Transverse colon (tissue), 4 donors: ENCODE measurements at places on chromosomes 5 and 9. TPM values are rescaled to one million over a fixed set of nuclear protein-coding genes. Genes with fewer than 3 reads are reported as not detected.

DNA sequence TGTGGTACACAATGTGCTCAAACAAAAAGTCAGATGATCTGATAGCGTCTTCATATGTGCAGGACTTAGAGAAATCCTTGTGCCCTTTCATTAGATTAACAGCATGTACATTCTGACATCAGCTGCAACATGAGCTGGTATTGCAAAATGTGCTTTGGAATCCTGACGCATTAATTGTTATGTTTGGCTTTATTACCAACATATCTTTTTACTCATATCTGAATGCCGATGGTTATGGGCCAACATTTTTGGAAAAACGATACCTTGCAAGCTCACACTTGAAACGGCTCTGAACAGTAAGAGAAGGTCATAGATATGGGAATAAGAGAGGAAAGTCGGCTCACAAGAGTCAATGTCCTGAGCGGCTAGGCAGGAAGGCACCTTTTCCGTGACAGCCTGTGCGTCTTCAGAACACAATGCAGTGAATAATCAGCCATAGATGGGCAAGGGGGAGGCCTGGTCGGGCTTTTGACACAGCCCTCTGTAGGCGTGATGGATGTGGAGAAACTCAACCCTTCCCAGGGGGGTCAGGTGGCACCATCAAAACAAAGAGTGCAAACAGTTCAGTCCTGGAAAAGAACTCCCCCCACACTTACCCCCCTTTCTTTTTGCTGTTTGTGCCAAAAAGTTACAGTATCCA is 36.4 kb upstream of the GAS1 start:
- no peak overlapping the region for H3K4me3 ChIP-seq
- no peak for DNase-seq
- no peaks in the 10 kb centered on the region for H3K27me3 ChIP-seq
- H3K27ac ChIP-seq = no peak overlapping the region
- H3K36me3 ChIP-seq = no peaks in the 10 kb centered on the region
- no peaks in the 10 kb centered on the region for H3K4me1 ChIP-seq

The TMEM232 gene
- 13.1 TPM for total RNA-seq

The BICD2 gene
- total RNA-seq = 19.5 TPM

The DMGDH gene
- 2.7 TPM for total RNA-seq

The FOXD4L5 gene
- not detected for total RNA-seq

DNA sequence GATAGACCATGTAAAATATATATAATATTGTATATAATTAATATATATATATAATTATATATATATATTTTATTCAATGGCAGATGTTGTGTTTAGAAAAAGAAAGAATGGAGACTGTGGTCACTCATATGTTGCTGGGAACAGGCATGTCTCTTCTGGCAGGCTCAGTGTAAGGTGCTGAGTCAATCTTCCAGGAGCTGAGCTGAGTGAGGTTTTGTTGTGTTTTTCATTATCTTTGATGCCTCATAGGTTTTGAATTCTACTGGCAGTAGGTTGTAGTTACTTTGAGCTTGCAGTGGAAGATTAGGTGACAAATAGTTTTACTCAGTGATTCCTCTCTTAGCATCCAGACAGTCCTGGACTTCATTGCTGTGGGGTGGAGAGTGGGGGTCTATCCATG is 561.3 kb downstream of the IRX1 start:
- H3K27ac ChIP-seq = no peak overlapping the region
- no peak overlapping the region for H3K4me3 ChIP-seq
- H3K36me3 ChIP-seq = no peaks in the 10 kb centered on the region
- H3K27me3 ChIP-seq = no peaks in the 10 kb centered on the region
- H3K4me1 ChIP-seq = no peaks in the 10 kb centered on the region
- DNase-seq = no peak

- H3K4me3 ChIP-seq = no peak overlapping the region
- no peaks in the 10 kb centered on the region for H3K27me3 ChIP-seq
- H3K4me1 ChIP-seq = no peaks in the 10 kb centered on the region
Observed at GRCh38 chr9:71783120-71783523, 14.8 kb upstream of the CEMIP2 start.

DNA sequence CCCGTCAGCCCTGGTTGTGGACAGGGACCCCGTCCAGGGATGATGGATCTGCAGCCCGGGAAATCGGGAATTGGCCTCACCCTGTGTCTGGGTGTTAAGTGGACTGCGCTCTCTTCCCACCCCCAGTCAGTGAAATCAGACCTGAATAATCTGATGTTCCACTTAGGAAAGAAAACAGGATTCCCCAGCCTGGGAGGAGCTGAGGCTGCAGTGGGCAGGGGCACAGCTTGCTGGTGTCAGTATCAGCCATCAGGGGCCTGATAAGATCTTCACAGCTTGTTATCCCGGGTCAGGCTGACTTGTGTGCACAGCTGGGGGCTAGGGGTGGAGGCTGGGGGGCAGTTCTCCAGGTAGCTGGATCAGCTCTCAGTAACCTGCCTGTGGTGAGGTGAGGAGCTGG is 29.1 kb downstream of the LMX1B start:
- DNase-seq = no peak
- H3K4me1 ChIP-seq = no peaks in the 10 kb centered on the region
- H3K36me3 ChIP-seq = no peaks in the 10 kb centered on the region
- no peak overlapping the region for H3K4me3 ChIP-seq
- H3K27me3 ChIP-seq = peaks cover 98% of the 10 kb centered on the region

- H3K4me3 ChIP-seq = no peak overlapping the region
- no peak for DNase-seq
- H3K27me3 ChIP-seq = peaks cover 100% of the 10 kb centered on the region
- no peaks in the 10 kb centered on the region for H3K4me1 ChIP-seq
- H3K27ac ChIP-seq = no peak overlapping the region
Observed at GRCh38 chr5:93603078-93603792, 20.2 kb downstream of the NR2F1 start.

The GDNF gene
- 1.4 TPM for total RNA-seq

DNA sequence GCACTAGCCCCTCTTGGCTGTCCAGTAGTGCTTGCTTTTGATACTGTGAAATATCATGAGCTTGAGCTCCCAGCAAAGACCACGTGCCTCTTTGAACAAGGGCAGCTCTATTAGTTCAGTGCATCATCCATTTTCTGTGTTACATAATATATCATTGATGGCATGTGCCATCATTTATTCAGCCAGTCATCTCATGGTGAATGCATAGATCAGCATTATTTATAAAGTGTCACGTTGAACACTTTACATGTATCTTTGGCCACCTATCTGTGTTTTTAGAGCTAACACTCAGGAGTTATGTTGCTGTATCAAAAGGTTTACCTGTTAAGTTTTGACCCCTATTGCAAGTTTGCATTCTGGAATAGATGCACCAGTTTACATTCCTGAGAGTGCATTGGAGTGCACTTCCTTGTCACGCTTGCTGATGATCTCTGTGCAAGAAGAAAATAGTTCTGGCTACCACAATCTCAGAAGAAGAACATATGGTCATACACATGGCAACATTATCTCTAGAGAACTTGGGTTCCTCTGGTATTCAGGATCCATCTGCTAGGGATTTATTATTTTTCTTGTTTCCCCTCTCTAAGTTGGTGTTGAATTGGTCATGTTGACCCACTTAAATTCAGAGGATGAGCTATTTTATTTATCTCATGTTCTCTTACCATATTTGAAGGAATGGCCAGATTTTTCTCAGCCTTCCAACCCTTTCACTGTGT is 120.9 kb downstream of the SH3GL2 start:
- no peaks in the 10 kb centered on the region for H3K36me3 ChIP-seq
- no peaks in the 10 kb centered on the region for H3K4me1 ChIP-seq
- no peak overlapping the region for H3K27ac ChIP-seq
- H3K27me3 ChIP-seq = peaks cover 11% of the 10 kb centered on the region
- H3K4me3 ChIP-seq = no peak overlapping the region

The NKD2 gene
- not detected for total RNA-seq

The PCDHA12 gene
- total RNA-seq = 0.64 TPM

The CDO1 gene
- not detected for total RNA-seq

- H3K36me3 ChIP-seq = no peaks in the 10 kb centered on the region
- no peak overlapping the region for H3K27ac ChIP-seq
- no peak overlapping the region for H3K4me3 ChIP-seq
- no peaks in the 10 kb centered on the region for H3K27me3 ChIP-seq
- no peak for DNase-seq
Observed at GRCh38 chr5:53249529-53250200, 140.1 kb upstream of the MOCS2 start.

DNA sequence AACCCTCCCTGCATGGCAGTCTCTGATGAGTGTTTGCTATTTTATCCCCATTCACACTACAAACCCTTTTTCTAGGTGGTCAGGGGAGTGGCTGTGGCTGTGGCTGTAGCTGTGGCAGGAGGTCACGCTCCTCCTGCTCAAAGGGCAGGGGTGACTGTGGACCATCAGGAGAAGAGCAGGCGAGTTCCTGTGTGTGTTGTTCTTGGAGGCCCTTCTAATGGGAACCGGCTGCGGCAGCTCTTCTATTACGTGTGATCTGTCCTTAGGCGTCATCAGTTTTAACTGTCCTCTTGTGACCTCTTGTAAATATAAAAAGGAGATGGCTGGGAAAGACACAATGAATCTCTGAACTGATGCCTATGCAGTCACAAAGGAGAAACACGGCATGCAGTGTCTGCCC is 65.1 kb downstream of the ANKH start:
- no peak overlapping the region for H3K27ac ChIP-seq
- no peaks in the 10 kb centered on the region for H3K4me1 ChIP-seq
- no peak for DNase-seq

GRCh38 chr5:169256191-169256590 is 44.7 kb downstream of the SLIT3 start:
- H3K4me3 ChIP-seq = no peak overlapping the region
- no peak overlapping the region for H3K27ac ChIP-seq
- no peak for DNase-seq
- H3K27me3 ChIP-seq = no peaks in the 10 kb centered on the region

DNA sequence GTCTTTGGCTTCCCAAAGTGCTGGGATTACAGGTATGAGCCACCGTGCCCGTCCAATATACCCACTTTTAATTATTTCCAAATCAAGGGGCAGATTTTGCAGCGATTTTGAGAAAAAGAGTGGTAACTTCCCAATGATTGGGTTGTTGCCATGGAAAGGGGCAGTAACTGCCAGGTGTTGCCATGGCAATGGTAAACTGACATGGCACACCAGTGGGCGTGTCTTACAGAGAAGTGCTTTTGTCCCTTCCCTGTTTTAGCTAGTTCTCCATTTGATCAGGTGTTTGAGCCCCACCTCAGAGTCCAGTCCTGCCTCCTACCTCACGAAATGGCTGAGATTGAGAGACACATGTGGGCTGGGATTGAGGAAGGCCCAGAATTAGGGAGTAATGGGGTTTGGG is 86.3 kb upstream of the IER5L start:
- H3K27ac ChIP-seq = no peak overlapping the region
- peaks cover 15% of the 10 kb centered on the region for H3K27me3 ChIP-seq
- H3K36me3 ChIP-seq = no peaks in the 10 kb centered on the region
- H3K4me1 ChIP-seq = no peaks in the 10 kb centered on the region

- H3K27ac ChIP-seq = no peak overlapping the region
- no peak overlapping the region for H3K4me3 ChIP-seq
- no peaks in the 10 kb centered on the region for H3K36me3 ChIP-seq
- peak; percentile 70 for DNase-seq
Observed at GRCh38 chr9:116737152-116737546, 50.0 kb downstream of the TRIM32 start.

- no peaks in the 10 kb centered on the region for H3K36me3 ChIP-seq
- no peak overlapping the region for H3K27ac ChIP-seq
- H3K4me1 ChIP-seq = no peaks in the 10 kb centered on the region
- no peaks in the 10 kb centered on the region for H3K27me3 ChIP-seq
- no peak for DNase-seq
Observed at GRCh38 chr5:3858524-3858923, 262.9 kb downstream of the IRX1 start.

The CMYA5 gene
- total RNA-seq = 3.0 TPM

GRCh38 chr9:111728143-111728542 is 66.6 kb downstream of the SHOC1 start:
- DNase-seq = no peak
- no peaks in the 10 kb centered on the region for H3K27me3 ChIP-seq
- no peak overlapping the region for H3K4me3 ChIP-seq
- H3K36me3 ChIP-seq = no peaks in the 10 kb centered on the region
- H3K27ac ChIP-seq = no peak overlapping the region

- no peaks in the 10 kb centered on the region for H3K27me3 ChIP-seq
- no peak for DNase-seq
- no peak overlapping the region for H3K27ac ChIP-seq
- H3K4me3 ChIP-seq = no peak overlapping the region
- no peaks in the 10 kb centered on the region for H3K4me1 ChIP-seq
Observed at GRCh38 chr5:24347158-24347557, 297.6 kb downstream of the CDH10 start.

- H3K4me1 ChIP-seq = peaks cover 47% of the 10 kb centered on the region
- no peak for DNase-seq
- H3K27ac ChIP-seq = peak overlapping the region; percentile 85
- H3K36me3 ChIP-seq = no peaks in the 10 kb centered on the region
- no peak overlapping the region for H3K4me3 ChIP-seq
Observed at GRCh38 chr5:14190194-14191164, 47.3 kb downstream of the TRIO start.

DNA sequence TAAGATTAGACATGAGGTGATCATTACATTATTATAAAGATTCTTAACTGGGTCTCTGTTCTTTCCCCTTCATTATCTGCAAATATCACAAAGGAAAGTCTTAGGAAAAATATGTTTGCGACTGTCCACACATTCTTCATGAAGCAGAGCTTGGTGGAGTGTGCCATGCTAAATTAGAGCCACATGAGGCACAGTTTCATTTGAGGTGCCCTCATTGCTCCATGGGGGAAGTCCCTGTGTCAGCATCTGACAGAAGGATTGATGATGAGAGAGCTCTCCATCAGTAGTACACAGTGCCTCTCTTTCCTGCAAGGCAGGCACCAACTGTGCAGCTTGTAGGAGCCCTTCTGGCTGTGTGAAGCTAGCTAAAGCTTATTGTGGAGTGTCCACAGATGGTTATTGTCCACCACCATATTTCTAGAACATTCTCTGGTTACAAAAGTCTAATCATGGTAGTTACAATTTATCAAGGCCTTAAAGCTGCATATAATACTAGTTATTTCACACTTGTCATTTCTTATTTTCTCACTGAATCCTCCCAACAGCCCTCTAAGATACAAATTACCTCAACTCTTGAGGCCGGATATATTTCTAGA is 63.9 kb downstream of the C9orf152 start:
- peaks cover 14% of the 10 kb centered on the region for H3K4me1 ChIP-seq
- peak; percentile 31 for DNase-seq
- H3K4me3 ChIP-seq = no peak overlapping the region
- H3K27ac ChIP-seq = peak overlapping the region; percentile 58
- no peaks in the 10 kb centered on the region for H3K27me3 ChIP-seq
- H3K36me3 ChIP-seq = no peaks in the 10 kb centered on the region

- H3K36me3 ChIP-seq = no peaks in the 10 kb centered on the region
- DNase-seq = no peak
- no peaks in the 10 kb centered on the region for H3K27me3 ChIP-seq
- H3K27ac ChIP-seq = no peak overlapping the region
Observed at GRCh38 chr5:5585751-5586341, 163.4 kb downstream of the ICE1 start.

GRCh38 chr5:165028356-165028755 is 1522.9 kb downstream of the MAT2B start:
- H3K36me3 ChIP-seq = no peaks in the 10 kb centered on the region
- H3K4me3 ChIP-seq = no peak overlapping the region
- no peak for DNase-seq

- peaks cover 22% of the 10 kb centered on the region for H3K4me1 ChIP-seq
- no peak overlapping the region for H3K27ac ChIP-seq
- no peak overlapping the region for H3K4me3 ChIP-seq
Observed at GRCh38 chr5:74761241-74761640, 5.7 kb downstream of the GFM2 start.

- H3K36me3 ChIP-seq = no peaks in the 10 kb centered on the region
Observed at GRCh38 chr5:148542812-148543211, 111.5 kb downstream of the HTR4 start.

- H3K27me3 ChIP-seq = no peaks in the 10 kb centered on the region
- H3K4me1 ChIP-seq = peaks cover 18% of the 10 kb centered on the region
- no peak overlapping the region for H3K4me3 ChIP-seq
- DNase-seq = no peak
- H3K36me3 ChIP-seq = no peaks in the 10 kb centered on the region
Observed at GRCh38 chr5:52824827-52825226, 37.1 kb downstream of the ITGA1 start.
